Right kidney (tissue), 9 donors: ENCODE measurements at places on chromosomes 13 and 19.

DNA sequence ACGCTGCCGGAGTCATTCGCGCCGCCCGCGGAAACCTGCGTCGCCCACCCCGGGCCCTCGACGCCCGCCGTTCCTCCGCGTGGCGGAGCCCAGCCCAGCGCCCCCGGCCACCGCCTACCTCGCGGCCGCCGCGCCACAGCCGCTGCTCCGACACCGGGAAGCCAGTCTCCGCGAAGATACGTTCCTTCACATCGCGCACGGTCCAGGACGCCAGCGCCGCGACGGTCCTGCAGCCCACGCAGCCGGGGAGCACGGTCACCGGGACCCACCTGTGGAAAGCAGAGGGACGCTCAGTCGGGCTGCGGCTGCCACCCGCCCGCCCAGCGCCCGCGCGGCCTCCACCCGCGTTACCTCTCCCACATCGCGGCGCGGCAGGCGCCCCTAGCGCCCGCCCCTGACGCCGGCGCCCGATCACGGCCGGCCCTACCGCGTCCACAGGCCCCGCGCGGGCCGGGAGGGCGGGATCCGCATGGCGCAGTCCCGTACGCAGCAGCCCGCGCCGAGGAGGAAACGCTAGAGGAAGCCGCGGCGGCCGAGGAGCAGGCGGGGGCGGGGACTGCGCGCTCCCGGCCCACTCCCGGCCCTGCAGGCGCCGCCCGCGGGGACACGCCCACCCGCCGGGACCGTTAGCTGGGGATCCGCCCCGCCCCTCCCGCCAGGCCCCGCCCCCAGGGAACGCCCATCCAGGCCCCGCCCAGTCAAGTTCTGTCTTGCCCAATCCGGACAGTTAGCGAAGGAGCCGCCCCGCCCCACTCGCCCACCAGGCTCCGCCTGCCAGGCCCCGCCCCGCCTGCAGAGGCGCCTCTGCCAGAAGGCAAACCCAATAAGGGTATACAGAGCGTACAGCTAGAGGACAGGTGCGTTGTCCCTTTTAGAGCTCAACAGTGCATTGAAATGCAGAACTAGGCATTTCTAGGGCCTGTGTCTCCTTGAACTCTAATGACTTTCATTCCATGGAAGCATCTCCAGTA is 58.2 kb downstream of the SACS start:
- DNase-seq: peak; percentile 87

DNA sequence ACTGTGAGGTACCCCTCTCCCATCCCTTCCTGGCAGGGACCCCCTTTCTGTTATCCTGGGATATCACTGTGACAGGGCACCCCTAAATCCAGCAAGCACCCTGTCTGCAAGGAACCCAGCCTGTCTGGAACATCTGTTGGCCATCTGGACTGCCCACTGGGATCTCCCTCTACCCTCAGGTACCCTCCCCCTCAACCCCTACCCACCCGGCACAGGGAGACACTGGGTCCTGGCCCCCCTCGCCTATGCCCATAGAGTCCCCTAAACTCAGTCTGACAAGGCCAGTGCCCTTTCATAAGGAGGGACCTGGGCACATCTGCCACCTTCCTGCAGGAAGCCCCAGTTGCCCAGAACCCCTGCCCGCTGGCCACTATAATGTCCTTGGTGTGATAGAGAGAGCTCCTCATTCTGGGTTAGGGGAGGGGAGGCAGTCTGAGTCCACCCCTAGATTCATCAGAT is 2.8 kb upstream of the SLC27A5 start:
- DNase-seq: no peak

GRCh38 chr13:102376318-102376717 is 25.5 kb downstream of the FGF14 start:
- no peak for DNase-seq

- DNase-seq: peak; percentile 39
These were observed 16.0 kb downstream of the CDX2 start for GRCh38 chr13:27952876-27953675.

DNA sequence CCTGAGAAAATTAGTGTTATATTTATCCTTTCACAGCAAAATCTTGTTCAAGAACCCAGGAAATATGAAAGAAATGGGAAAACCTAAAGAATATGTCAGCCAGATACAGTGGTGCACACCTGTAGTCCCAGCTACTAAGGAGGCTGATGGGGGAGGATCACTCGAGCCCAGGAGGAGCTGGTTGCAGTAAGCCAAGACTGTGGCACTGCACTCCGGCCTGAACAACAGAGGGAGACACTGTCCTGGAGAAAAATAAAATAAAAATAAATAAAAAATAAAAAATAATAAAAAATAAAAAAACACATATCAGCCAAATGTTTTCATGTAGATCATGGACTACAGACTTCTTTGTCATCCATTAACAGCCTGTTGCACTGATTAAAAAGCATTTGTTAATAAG is 244.8 kb upstream of the KLHL1 start:
- no peak for DNase-seq
